Activated CD4-positive, alpha-beta T cell treated with anti-CD3 and anti-CD28 coated beads, Interleukin-2, amount 10 ng/mL, durations not matched to agents 7 days and 5 days (primary cell): ENCODE measurements at places on chromosomes 4 and X.

GRCh38 chr4:184255361-184255760 is 37.7 kb upstream of the ENPP6 start:
- no peak for DNase-seq

- peak; percentile 33 for DNase-seq
These were observed 23.5 kb upstream of the SYNPO2 start for GRCh38 chr4:118865091-118865708.

DNA sequence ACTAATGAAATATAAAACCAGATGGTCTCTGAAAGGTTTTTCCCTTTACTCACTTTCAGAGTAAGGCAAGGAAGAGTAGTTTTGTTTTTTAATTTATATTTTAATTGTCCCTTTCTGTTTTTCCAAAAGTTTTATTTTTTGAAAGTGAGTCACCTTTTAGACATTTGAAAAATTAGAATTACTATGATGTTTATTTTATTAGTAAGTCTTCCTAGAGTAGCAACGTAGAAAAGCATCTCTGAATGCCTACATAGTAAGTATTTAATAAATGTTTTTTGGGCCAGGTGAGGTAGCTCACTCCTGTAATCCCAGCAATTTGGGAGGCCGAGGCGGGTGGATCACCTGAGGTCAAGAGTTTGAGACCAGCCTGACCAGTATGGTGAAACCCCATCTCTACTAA is 51.1 kb downstream of the TET2 start:
- DNase-seq: no peak

DNA sequence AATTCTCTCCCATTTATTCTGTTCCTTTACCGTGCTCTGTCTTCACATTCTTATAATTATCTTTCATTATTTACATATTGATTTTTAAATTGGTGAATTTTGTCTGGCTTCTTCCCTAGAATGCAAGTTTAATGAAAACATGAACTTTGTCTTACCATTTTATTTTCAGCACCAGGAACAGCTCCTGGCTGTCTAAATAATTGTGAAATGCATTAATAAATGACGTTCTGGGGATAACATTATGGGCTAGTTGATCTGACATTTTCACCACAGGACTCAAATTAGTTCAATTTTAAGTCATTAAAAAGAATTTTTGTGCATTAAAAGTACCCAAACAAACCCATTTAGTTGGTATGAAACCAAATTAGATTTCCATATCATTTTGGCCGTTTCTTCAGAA is 97.5 kb downstream of the KCTD8 start:
- no peak for DNase-seq

GRCh38 chr4:35918491-35918977 is 325.8 kb downstream of the ARAP2 start:
- DNase-seq: no peak
